ENCODE measurements at places on chromosomes 4 and X.

- no peak for DNase-seq
Observed at GRCh38 chrX:100368167-100368566, 41.9 kb downstream of the PCDH19 start.

DNA sequence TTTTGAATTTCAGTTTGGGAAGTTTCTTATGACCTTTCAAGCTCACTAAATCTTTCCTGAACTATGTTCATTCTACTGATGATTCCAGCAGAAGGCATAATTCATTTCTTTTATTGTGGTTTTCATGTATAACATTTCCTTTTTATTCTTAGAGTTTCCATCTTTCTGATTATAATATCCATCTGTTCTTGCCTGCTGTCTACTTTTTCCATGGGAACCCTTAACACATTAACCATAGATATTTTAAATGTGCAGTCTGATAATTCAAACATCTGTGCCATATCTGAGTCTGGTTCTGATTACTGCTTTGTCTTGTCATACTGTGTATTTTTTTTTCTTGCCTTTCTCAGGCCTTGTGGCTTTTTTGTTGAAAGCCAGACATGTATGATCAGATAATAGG lies 234.7 kb downstream of the COX7B2 start:
- DNase-seq: no peak

- no peak for DNase-seq
Observed at GRCh38 chrX:46573892-46574773, 568 bp downstream of the CHST7 start.

- DNase-seq: no peak
Observed at GRCh38 chr4:128475597-128475996, 188.0 kb upstream of the PGRMC2 start.

DNA sequence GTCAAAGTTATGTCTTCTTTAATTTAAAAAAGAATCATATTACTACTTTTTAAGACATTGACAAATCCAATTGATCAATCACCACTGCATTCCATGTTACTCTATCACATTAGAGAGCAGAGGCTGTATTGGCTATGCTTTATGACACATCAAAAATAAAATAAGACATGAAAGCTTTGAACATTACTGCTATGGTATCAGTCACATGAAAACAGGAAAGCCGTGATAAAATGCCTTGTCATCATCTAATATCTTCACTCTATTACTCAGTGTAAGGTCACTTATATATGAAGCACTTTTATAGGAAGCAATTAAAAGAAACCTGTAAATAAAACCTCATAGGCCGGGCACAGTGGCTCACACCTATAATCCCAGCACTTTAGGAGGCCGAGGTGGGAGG lies 27.7 kb upstream of the CEP135 start:
- no peak for DNase-seq

- DNase-seq: no peak
Observed at GRCh38 chrX:97132664-97133415, 249.1 kb downstream of the RPA4 start.

- DNase-seq: no peak
Observed at GRCh38 chr4:139924782-139925181, 229.2 kb downstream of the MAML3 start.

GRCh38 chrX:63922221-63922620 lies 137.2 kb upstream of the ARHGEF9 start:
- DNase-seq: no peak

Measured in GM12891 (cell line).